ENCODE measurements at places on chromosomes 2 and 18.

GRCh38 chr2:37871456-37872191 is 53.5 kb upstream of the RMDN2 start:
- DNase-seq = peak; percentile 33

DNA sequence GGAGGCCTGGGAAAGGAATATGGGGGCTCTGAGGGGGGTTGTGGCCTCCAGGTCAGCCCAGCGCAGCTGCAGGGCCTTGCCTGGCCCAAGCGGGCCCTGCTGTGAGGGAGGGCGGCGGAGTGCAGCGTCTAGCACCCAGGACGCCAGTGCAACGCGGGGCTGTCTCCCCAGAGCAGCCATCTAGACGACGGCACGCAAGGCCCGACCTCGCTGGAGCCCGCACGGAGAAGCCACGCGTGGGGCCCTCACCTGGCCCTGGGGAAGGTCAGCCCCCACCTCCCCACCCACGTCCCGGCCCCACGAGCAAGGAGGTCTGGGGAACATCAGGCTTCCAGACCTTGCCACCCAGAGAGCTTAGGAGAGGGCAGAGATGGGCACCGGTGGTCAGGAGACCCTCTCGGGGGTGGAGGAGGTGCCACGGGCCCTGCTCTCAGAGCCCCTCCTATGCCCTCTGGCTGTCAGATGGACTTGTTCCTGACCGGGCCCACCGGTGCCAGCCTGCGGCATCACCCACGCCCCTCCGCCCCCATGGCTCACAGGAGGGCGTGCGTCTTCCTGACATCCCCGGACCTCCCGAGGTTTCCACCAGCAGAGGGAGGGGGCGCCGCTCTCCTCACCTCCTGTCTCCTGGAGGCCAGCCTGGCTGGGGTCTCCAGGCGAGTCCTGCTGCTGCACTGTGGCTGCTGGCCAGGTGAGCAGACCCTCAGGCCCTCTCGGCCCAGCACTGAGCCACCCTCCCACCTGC is 17.0 kb downstream of the GPR35 start:
- no peak for DNase-seq

DNA sequence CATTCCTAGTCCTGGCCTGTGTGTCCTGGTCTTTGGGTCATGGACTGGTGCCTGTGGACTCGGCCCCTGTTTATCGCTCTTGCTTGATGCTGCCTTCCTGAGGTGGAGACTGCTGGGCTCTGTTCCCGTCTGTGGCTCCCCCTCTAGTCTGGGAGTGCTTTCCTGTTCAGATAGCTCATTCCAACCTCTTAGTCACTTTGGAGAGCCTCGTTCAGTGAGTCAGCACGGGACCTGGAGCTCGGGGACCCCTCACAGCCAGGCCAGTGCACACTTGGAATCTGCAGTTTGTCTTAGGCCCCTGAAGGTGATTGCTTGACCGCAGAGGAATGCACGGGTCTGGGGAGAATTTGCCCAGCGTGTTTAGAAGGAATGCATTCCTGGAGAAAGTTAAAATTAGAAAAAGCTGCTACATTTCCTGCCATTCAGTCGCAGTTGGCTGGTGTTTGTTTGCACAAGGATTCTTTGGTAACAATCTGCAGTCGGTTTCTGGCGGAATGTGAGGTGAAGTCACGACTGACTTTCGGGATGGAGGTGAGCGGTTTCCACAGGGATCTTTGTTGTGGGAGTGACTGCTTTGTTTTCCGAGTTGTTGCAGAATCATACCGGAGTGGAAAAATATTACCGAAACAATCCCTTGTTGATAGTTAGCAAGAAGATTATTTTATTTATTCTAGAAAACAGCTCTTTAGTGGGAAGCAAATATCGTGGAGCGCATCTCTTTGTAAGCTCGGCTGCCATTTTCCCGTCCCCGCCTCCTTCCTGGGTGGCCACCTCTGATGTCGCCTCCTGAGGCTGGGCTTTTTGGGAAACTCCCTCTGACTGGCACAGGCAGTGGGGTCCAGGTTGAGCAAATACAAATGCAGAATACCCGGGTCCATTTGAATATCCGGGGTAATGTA is 29.6 kb downstream of the SH3BP4 start:
- no peak for DNase-seq

DNA sequence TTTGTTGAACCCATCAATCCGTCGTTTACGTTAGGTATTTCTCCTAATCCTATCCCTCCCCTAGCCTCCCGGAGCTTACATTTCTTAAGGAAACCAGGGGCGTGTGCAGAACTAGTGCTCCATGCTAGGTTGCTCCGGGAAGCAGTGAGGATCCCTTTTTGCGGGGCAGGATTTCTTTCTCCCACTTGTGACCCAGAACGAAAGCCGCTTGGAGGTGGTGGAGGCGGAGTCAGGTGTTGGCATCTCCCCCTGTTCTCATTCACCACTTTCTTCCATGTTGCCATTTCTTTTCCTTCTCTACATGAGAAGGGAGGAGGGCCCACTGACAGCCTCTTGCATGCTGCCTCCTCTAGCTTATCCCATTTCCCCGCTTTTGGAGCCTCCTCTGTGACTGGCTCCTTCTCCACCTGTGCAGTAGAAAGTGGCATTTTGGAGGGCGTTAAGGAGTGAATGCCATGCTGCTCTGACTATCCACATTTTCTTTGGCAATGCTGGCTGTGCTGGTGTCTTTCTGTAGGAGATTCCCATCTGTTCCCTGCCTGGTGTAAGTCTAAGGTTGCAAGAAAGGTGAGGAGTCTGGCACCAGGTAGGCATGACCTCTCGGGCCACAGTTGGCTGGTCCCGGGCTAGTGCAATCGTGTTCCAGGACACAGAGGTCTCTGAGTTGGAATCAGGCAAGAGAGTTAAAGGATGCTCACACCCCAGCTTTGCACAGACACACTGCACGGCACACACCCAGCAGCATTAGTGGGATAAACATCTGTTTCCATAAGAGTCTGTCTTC is 89.5 kb downstream of the ACKR3 start:
- no peak for DNase-seq

DNA sequence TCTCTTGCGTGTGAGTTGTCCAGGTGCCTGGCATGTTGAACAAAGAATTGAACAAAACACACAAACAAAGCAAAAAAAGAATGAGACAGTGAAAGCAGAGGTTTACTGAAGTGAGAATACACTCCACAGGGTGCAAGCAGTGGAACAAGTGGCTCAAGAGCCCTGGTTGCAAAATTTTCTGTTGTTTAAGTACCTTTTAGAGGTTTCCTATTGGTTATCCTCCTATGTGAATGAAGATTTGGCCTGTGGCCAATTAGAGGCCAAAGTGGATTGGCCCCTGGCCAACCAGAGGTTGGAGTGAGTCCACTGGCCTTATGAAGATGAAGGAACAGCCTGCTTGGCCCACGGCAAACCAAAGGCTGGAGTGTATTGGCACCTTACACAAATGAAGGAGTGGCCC is 1188.5 kb upstream of the NRXN1 start:
- no peak for DNase-seq

Data from stimulated activated CD4-positive, alpha-beta T cell treated with anti-CD3 and anti-CD28 coated beads, Interleukin-4, amount 100 ng/mL, for 4 hours (primary cell).